ENCODE measurements at places on chromosomes 7 and 10. TPM values are rescaled to one million over a fixed set of nuclear protein-coding genes. Genes with fewer than 3 reads are reported as not detected.

Gene GAD2
- total RNA-seq, result not detected

Gene SMNDC1
- 6.9 TPM for total RNA-seq

Gene PRXL2A
- total RNA-seq, result 22.7 TPM

Gene MLXIPL
- 297 TPM for total RNA-seq

Gene PLAU
- 1.5 TPM for total RNA-seq

Measured in ascending aorta (tissue), 2 donors.